ENCODE measurements at places on chromosomes 5 and 9. TPM values are rescaled to one million over a fixed set of nuclear protein-coding genes. Genes with fewer than 3 reads are reported as not detected.

DNA sequence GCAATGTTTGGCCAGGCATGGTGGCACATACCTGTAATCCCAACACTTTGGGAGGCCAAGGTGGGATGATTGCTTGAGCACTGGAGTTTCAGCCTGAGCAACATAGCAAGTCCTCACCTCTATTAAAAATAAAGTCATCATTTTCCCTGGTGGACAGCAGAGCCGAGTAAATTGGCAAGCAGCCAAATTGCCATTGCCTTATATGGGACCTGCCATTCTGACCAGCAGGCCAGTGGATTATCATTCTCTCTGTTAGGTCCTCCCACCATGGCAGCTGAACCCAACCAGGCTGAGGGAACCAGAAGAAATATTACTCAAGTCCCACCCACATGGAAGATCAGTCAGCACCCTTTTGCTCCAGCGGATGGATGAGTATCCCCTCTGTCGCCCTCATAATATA lies 1829.9 kb downstream of the EFNA5 start:
- H3K4me3 ChIP-seq: no peak overlapping the region
- H3K4me1 ChIP-seq: no peaks in the 10 kb centered on the region
- H3K27me3 ChIP-seq: no peaks in the 10 kb centered on the region
- no peaks in the 10 kb centered on the region for H3K36me3 ChIP-seq

- H3K4me3 ChIP-seq: no peak overlapping the region
- no peak for DNase-seq
- no peaks in the 10 kb centered on the region for H3K27me3 ChIP-seq
- peaks cover 3% of the 10 kb centered on the region for H3K36me3 ChIP-seq
- H3K4me1 ChIP-seq: no peaks in the 10 kb centered on the region
Measured at GRCh38 chr5:158026304-158027031, 167.5 kb upstream of the CLINT1 start.

DNA sequence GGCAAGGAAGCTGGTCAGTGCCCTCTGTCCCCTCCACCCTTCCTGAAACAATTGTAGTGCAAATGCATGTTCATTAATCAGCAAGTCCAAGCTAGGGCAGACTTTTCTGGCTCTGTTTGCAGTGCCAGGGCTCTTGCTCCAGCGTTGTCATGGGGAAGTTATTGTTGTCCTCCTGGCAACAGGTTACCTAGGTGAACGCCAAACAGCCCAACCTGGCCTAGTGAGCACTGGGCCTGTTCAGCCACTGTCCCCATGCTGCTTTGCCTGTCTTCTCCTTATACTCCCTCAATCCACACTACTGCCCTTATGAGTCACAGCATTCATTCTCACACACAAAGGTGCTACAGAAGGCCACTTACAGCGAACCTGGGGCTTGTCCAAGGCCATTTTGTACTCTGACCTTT lies 34.5 kb upstream of the GLIS3 start:
- DNase-seq: no peak
- H3K27ac ChIP-seq: no peak overlapping the region
- no peaks in the 10 kb centered on the region for H3K36me3 ChIP-seq
- no peaks in the 10 kb centered on the region for H3K27me3 ChIP-seq
- no peak overlapping the region for H3K4me3 ChIP-seq

TMEM252 gene
- not detected for total RNA-seq

FGF18 gene
- total RNA-seq: 15.2 TPM
